Amygdala (tissue), 56 donors: ENCODE measurements at places on chromosomes 4 and X.

DNA sequence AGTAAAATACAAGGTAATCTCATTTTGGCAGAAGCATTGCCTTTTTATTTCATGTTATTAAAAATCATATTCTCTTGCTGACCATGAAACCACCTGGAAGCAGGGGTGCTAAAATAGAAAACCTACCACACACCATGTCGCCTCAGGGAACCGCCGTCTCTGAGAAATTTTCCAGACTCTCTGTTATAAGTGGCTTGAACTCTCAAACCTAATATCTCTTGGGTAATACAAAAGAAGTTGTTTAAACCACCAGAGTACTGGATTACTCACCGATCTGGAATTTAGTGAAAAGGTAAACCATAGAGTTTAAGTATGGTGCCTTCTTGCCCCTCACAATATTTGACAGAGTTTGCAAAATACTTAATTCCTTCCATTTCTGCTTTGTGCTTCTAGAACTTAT, 27.7 kb downstream of the ENPP6 start:
- no peak for DNase-seq

GRCh38 chr4:11228530-11228929, 200.2 kb downstream of the HS3ST1 start:
- no peak for DNase-seq

DNA sequence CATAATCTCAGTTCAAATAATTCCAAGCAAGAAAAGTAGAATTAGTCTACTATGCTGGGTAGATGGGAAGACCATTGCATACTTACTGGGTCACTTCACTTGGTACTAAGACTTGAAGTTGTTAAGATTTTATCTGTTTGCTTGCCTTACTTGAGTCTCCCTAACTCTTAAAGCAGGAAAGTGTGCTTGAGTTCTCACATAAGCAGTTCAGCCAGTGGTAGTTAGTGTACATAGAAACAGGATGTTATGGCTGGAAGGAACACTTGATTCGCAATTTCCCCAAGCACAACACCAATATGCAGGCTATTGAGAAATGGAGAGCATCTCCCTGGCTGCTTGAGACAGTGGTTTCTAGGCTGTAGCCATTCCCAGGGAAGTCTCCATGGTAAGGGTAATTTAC, 176.1 kb downstream of the MSL3 start:
- DNase-seq, result no peak

DNA sequence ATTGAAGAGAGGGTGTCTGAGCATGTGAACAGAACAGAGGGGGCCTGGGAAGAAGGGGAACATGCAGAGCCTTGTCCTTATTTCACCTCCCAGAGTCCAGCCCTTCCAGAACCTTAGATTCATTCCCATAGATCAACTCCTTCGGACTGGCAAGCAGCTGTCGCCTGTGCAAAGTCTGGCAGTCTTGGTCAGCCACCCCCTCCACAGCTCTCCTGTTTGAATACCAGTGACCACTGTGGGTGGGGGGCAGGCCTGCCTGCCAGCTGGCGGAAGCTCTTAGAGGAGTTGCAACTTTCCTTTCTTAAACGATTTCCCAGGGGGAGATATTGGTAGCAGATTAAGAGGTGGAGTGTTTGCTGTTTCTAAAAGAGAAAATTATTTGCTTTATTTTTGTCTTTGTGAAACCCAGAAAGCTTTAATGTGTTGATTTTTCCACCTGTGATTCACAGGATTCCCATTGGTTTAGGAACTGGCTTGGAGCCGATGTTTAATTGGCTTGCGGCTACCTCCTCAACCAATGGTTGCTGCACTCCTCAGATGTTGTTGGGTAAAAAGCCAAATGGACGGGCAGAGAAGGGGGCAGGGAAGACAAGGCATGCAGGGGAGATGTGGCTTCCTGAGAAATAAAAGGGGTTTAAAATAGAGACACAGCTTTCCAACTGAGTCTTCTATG, 62.2 kb upstream of the PRPS1 start:
- no peak for DNase-seq

- no peak for DNase-seq
These were observed 32.2 kb upstream of the PROM1 start for GRCh38 chr4:16116019-16116418.

GRCh38 chrX:9619581-9619980, 146.1 kb downstream of the GPR143 start:
- DNase-seq, result no peak

GRCh38 chr4:138085736-138086305, 156.3 kb downstream of the SLC7A11 start:
- no peak for DNase-seq

DNA sequence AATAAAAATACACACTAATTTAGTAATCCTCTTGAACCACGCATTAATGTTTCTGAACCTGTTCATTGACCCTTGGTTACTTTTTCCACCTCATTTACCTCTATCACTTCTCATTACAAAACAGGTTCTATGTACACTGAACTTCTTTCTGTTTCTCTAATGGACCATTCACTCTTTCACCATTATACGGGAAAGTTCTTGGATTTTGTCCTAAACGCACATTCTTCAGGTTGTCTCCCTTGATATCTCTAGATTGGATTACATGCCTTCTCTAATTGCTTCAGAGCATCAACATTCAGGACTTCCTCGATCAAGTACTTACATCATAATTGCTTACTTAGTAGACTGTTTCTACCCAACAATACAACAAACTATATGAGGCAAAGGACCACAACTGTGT, 359.4 kb upstream of the FSTL5 start:
- DNase-seq, result no peak

DNA sequence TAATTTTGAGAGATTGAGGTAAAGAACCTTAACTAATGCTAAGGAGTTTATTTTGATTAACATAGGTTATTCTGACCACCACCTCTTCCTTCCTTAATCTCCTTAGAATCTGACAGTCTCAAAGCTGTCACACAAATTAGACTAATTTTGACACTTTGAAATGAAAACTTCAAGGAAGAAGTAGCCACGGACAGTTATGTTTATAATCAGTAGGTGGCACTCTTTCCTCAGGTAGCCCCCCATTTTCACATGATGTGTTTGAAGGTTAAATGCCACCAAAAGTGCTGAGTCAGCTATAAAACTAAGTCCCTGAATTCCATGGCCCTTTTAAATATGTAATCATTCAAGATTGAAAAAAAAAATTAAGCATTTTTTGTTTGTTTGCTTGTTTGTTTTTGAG, 22.4 kb downstream of the TMEM33 start:
- DNase-seq, result no peak

- no peak for DNase-seq
These were observed 2619.6 kb downstream of the PCDH7 start for GRCh38 chr4:33339762-33340161.

GRCh38 chr4:97394653-97395052, 748.6 kb downstream of the STPG2 start:
- no peak for DNase-seq

GRCh38 chr4:38818441-38818976, 13.9 kb upstream of the TLR1 start:
- DNase-seq, result no peak

- DNase-seq, result no peak
These were observed 804.3 kb downstream of the FSTL5 start for GRCh38 chr4:161359491-161359890.

GRCh38 chr4:5812506-5813229, 80.2 kb downstream of the CRMP1 start:
- DNase-seq, result no peak

DNA sequence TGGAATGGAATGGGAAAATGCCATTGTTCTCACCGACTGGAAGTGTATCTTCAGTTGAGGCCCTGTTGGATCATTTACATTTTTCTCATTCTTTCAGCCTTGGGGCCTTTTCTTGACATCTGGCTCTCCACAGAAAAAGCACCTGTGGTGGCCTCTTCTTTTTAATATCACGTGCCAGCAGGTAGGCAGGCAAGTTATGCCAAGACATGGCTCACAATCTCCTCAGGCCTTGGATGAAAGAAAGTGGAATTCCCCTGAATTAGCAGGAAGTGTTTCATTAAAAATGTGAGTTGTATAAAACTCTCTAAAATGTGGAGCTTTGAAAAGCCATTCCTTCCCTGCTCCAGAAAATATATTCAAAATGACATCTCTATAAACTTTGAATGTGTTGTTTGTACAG, 122.1 kb downstream of the FRAS1 start:
- DNase-seq, result no peak

GRCh38 chr4:167555338-167556022, 321.2 kb upstream of the SPOCK3 start:
- no peak for DNase-seq

GRCh38 chr4:120070196-120070595, 3.5 kb upstream of the MAD2L1 start:
- DNase-seq, result no peak
